Bone marrow (tissue), 2 donors: ENCODE measurements at places on chromosomes 13 and 19.

- DNase-seq, result no peak
Measured at GRCh38 chr13:36006347-36006746, 124.8 kb downstream of the DCLK1 start.

DNA sequence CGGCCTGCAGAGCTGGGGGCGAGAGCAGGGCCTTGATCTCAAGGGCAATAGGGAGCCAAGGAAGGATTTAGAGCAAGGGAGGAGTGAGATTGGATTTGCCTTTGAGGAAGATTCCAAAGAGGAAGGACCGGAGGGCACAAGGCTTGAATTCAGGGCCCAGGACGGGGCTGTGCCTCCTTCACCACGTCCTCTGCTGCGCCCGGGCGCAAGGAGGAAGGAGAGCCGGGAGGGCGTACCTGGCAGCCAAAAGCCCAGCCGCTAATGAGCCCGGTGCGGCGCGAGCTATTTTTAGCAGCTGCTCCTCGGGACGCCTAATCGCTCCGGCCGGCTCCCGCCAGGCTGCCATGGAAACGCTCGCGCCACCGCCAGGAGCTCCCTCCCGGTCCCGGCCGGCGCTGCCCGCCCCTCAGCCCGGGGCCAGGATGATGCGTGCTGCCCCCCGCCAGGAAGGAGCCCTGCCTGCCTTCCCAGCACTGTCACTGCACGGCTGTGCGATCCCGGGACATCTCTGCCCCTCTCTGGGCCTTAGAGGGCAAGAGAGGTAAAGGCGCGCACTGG, 31.3 kb downstream of the TINCR start:
- DNase-seq, result no peak

DNA sequence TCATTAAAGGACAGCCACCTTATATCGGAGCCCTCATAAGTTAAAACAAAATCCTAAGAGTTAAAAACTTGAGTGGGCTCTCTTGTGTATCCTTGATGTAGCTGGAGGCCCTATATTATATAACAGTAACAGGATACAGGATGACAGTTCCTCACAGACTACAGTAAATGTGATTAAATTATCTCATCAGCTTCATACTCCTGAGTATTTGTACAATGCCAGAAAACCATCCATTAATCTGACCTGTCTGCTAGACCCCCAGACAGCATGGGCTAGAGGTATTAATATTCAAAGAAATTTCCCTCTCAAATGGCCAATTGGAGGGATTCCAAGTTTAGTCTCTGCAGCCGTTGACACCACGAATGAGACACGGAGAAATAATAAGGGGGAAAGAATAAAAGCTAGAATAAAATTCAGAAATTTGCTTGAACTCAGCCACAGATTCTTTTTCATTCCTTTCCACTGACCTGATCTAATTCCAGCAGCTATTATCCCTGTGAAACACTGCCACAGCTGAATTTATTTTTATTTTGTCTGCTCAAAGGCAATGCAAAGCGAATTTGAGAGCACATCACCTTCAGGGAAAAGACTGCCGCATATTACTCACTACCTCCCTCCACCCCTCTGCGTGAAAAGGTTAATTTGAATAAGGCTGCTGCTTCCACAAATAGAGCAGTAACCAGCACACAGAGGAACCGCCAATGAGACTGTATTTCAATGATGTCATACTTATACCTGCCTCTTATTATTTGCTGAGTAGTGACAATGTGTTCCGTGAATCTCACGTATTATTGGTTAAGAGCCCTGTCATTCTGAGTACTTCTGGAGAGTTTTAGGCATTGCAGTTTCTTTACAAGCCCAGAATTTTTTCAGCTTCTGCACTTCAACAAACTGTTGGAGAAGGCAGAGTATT, 155.9 kb upstream of the KLF12 start:
- no peak for DNase-seq

DNA sequence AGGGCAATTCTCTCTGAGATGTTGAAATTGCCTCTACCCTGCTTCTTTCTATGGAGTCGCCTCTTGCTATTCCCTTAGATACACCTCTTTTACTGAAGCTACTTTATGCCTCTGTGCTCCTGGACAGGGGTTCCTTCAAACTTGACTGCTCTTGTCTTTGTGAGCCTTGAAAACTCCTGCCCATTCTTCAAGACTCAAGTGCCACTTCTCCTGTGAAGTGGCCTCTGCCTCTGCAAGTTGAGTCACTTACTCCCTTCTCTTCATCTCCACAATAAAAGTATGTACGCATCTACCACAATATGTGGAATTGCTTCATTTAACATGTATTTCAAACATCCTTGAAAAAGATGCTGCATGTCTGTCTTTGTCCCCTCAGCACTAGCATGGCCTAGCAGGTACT, 66.0 kb upstream of the TPP2 start:
- no peak for DNase-seq

DNA sequence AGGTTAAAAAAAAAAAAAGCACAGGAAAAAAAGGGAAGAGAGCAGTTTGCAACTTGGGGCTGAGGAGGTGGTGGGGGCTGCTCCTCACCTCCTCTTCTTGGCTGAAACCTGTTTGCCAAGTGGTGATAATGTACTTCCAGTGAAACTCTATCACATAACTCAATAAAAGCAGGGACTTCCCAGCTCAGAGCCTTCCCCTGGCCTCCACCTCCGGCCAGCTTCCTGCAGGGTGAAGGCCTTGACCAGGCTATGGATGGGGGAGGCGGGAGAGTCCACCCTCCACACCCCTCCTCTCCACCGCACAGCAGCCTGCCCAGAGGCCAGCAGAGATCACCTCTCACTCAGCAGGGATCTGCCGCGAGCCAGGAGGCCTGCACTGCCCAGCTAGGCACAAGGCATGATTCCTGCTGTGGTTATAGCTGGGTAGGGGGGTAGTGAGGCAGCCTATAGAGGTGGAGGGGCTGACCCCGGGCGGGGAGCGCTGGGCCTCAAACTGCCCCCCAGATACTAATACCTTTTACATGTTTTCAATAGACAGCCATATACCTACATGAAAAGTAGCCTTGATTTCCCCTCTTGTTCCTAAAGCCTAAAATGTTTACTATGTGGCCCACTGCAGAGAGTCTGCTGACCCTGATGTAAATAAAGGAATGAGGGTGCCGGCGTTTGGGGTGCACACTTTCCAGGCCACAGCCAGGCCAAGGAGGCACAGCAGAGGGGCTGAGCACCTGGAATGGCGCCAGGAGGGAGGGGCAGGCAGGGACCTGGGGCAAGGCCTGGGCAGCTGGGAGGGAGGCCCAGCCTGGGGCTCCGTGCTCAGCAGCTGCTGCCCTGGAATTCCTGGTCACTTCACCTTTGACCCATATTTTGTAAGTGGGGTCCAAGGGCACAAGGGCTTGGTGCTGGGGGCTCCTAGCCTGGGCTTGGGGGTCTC, 10.3 kb downstream of the ZNF787 start:
- DNase-seq, result no peak

DNA sequence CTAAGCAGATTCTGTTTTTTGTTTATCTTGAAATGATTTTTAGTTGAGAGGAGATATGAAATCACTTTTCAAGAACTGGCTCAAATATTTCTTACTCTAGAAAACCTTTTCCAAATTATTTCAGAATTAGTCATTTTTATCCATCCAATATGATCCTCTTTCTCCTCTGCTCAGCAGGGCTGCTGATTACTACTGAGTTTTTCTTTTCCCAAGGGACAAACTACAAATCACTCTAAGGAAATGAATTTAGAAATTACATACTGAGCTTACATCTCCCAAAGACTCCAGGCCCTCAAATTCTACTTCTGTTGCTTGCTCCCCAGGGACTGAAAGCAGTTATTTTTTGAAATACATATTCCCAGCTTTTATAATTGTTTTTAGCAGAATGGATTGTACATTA, 87.4 kb upstream of the UFM1 start:
- no peak for DNase-seq

DNA sequence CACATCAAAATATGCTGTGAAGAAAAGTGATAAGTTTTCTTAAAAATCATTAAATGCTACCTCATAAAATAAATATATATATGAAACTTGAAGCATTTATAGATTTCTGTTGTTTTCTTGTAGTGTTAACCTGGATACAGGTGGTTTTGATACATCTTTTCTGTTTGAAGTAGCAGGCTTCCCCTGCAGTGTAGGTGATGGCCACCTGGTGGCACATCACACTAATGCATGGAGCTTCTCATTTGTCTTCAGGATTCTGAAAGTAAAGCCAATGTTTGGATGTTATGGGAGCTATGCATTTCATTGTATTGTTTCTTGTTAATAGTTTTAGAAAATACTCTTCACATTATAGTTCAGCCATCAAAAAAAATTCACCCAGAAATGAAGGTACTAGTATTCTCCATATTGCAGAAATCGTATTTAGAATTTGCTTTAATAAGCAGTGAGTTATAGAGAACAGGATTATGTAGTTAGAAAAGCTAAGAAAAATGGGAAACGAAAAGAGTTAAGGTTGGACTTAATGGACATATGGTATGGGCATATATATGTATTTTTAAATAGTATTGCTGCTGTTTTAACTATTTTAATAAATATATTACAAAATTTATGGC, 18.7 kb downstream of the GPR180 start:
- no peak for DNase-seq
